WTC11 (cell line): ENCODE measurements at places on chromosomes 2 and 18. TPM values are rescaled to one million over a fixed set of nuclear protein-coding genes. Genes with fewer than 3 reads are reported as not detected.

- H3K4me3 ChIP-seq, result no peak overlapping the region
- no peaks in the 10 kb centered on the region; the same call in 1 of the 2 replicates for H3K27me3 ChIP-seq
- no peak for DNase-seq
- no peaks in the 10 kb centered on the region for H3K4me1 ChIP-seq
Observed at GRCh38 chr2:44836174-44836573, 105.3 kb upstream of the SIX3 start.

GNAL gene
- 22.3 to 26.7 TPM (median 23.9 TPM) in 3 replicates for total RNA-seq

DNA sequence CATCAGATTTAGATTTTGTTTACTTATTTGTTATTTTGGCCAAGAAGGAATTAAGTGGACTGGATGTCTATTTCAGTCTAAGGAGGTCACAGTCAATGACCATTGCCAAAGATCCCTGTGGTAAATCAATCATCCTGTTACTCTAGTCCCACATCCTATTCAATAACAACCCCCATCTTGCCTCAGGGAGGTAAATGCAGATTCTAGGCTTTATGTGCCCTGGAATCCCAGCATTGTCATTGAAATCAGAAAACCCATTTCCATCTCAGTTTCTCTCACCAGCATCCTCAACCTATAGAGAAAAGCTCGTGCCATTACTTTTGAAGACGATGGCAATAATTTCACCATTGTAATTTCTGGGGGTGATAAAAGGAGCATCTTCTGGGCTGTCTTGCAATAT lies 71.8 kb downstream of the SKA1 start:
- DNase-seq, result no peak
- peaks cover 27% of the 10 kb centered on the region for H3K4me1 ChIP-seq
- peaks cover 37% of the 10 kb centered on the region for H3K36me3 ChIP-seq

DIS3L2 gene
- total RNA-seq, result 26.7 to 32.5 TPM (median 28.5 TPM) in 3 replicates

NBAS gene
- total RNA-seq, result 32.3 to 42.6 TPM (median 41.4 TPM) in 3 replicates

GALNT5 gene
- total RNA-seq, result 0.17 to 0.34 TPM (median 0.32 TPM) in 3 replicates
